ENCODE measurements at places on chromosomes 12 and 14.

- no peak for DNase-seq
Observed at GRCh38 chr14:60807247-60807646, 72.7 kb downstream of the MNAT1 start.

- DNase-seq: no peak
Observed at GRCh38 chr12:21725731-21726130, 48.8 kb downstream of the KCNJ8 start.

GRCh38 chr12:100391856-100392255, 35.0 kb downstream of the SLC17A8 start:
- no peak for DNase-seq

GRCh38 chr14:22384167-22384549, 204.9 kb downstream of the DAD1 start:
- no peak for DNase-seq

DNA sequence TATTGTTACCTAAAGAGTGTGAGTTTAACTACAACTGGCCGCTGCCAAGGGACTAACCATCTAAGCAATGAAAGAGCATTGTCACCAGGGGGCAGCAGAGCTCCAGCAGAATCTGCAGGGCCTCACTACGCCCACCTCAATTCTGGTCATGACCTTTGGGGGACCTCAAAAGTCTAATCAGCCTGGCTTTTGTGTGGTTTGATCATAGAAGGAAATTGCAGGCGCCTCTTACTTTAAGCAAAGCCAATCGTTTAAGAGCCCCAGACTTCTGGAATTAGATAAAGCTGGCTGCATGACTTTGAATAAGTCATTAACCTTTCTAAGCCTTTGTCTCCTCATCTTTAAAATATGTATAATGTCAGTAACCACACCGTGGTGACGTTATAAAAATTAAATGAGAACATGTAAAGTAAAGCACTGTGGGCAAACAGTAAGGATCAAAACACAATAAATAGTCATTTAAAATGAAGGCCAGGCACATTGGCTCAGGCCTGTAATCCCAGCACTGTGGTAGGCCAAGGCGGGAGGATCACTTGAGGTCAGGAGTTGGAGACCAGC, 58.6 kb downstream of the TBX3 start:
- DNase-seq: peak; percentile 3

DNA sequence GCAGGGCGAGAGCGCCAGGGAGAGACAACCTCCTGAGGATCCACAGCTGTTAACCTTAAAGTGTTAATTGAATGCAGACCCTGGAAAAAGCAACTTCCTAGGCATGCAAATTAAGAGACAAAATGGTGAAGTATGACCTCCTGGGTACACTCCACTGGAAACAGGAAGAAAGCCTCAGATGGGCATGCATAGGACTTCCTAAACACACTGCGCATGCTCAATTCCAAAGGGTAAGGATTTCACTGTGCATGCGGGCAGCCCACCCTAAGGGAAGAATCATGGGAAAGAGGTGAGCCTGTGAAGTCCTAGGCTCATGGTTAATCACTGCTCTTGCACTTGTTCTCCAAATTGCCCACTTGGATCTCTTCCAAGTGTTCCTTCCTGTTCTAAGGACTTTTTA, 80.5 kb upstream of the CAPRIN2 start:
- no peak for DNase-seq

DNA sequence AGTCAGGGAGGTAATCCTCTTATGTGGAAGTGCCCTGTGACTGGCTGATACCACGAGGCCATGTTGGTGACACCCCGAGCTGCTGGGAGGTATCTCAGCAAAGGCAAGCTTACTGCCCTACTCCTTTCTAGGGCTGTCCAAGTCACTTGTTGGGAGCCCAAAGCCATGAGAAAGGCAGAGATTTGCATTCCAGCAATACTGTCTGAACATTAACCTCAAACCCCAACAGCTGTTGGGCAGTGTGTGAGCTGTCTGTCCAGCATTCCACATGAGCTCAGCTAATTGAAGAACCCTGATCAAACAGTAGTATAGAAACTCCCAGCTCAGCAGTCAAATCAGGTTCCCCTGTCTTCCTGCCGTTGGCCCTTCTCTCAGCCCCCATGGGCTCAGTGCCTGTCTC, 9.2 kb downstream of the ABHD4 start:
- DNase-seq: no peak

DNA sequence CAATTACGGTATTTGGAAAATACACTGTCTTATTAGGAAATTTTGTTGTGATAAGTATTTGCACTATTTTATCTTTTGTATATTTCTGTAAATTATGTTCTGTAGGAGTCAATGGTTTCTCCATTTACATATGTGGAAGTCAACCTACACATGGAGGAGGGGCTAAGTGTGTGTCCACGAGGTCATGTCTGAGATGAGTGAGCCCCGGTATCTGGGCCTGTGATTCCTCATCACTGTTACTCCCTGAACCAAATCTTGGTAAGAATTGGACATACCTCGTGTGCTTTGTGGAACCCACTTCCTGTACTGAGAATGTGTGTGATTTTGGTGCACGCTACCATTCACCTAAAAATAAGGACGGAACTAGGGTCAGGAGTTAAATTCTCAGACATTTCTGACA, 1105.5 kb downstream of the TMEM121 start:
- DNase-seq: no peak

DNA sequence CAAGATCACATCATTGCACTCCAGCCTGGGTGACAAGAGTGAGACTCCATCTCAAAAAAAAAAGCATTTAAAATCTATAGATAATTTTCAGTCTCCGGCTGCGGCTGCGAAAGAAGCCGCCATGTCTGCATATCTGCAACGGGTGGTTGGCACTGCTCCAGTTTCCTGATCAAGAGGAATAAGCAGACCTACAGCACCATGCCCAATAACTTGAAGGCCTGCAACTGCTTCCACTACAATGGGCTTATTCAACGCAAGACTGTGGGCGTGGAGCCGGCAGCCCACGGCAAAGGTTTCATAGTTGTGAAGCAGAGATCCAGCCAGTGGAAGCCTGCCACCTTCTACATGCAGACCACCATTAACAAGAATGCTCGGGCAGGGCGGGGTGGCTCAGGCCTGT, 30.6 kb upstream of the EID3 start:
- no peak for DNase-seq

DNA sequence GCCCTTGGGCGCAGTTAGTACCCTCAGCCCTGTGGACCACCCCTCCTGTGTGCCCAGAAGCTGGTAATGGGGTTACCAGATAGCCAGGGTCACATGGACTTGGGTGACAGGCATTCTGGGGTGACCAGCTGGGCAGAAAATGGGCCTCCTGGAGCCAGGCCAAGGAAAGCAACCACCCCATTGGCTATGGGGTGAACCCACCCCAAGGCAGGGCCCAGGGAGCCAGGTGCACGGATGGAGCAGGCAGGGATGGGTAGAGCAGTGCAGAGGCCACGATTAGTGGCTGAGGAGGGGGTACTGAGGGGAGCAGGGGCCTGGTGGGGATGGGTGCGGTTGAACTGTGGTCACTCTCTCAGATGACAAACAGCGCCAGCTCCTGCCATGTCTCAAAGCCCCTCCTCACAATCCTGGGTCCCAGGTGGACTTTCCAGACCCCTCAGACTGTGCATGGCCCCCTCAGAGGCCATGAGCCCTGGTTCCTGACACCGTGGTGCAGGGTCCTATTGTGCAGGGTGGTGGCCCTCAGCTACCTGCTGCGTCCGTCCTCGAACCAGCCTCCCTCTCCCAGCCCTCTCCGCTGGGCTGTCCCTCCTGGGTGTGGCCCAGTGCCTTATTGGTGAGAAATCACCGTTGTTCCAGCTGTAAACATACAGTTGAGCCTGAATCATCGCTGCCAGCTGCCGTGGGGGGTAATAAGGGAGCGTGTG, 23.4 kb upstream of the BEGAIN start:
- DNase-seq: no peak

- DNase-seq: no peak
Observed at GRCh38 chr14:83923842-83924241, 1606.1 kb upstream of the FLRT2 start.

- no peak for DNase-seq
Observed at GRCh38 chr14:65237941-65238340, 135.6 kb upstream of the MAX start.

DNA sequence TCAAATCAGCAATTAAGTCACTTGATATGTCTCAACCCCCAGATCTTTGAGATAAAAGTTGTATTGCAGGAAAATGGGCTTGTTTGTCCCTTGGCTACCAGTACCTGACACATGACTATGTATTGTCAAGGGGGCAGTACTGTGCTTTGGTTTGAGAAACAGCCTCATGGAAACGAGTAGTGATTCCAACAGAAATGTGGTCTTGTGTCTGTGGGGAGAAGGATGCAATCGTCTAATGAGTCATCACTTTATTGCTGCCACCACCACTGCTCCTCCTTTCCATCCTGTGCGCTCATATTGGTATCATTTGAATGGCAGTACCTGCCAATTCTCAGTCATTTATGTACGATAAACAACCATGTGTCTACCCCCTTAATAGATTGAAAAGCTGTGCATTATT, 72.8 kb upstream of the ARHGAP5 start:
- DNase-seq: no peak

DNA sequence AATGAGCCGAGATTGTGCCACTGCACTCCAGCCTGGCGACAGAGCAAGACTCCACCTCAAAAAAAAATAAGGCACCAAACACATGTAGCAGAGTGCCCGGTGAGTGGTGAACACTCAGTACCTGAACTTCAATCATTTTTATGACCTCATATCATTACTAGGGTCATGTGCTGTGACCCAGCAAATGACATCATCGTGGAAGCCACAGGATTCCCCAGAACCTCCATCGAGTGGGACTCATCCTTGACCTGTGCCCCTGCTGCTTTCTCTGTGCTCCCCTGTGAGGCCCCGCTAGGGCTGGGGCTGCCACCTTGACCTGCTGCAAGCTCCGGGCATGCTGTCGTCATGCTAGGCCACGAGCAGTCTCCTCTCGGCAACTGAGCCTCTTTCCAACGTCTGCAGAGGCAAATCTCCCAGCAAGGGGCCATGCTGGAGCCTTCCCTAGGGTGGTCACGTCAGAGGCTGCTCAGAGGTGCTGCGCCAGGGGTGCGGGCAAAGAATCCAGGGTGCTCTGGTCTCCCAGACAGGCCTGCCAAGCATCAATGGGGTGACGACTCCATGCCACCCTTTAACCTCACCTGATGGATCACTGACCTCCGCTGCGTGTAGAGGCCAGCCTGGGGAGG, 18.5 kb downstream of the GLTP start:
- DNase-seq: no peak

DNA sequence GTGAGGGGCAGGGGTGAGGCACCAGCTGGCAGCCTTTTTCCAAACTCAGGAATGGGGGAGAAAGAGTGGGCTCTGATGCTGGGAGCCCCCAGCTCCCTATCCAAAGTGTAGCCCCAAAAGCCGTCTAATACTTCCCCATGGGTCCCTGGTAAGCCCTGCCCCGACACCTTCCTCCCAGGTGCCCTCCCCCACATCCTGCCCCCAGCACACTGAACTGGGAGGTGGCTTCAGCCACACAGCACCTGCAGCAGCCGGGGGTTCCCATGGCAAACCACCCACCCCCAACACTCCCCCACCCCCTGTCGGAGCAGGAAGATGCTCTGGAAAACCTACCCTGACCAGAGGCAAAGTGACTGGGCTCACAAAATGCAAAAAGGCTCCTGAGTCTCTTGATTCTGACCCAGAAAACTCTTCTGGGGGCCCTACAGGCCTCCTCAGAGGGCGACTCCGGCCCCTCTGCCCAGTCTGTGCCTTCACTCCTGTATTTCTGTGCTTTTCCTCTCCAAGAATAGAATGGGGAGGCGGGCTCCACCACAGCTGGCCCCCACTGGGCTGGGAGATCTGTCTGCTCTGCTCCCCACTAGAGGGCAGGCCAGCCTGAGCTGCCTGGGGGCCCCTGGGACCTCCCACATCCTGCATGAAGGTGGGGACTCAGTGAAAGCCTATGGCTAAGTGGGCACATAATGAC, 81.6 kb downstream of the ITPK1 start:
- DNase-seq: peak; percentile 3

GRCh38 chr14:36521598-36522345, 1.7 kb upstream of the NKX2-1 start:
- DNase-seq: no peak

DNA sequence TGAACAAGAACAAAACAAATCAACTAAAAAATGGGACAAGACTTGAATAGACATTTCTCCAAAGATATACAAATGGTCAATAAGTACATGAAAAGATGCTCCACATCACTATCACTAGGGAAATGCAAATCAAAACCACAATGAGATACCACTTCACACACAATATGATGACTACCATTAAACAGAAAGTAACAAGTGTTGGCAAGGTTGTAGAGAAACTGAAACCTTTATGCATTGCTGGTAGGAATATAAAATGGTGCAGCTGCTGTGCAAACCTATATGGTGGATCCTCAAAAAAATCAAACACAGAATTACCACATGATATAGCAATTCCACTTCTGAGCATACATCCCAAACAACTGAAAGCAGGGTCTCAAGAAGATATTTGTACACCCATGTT, 5.2 kb downstream of the SMAGP start:
- DNase-seq: no peak

DNA sequence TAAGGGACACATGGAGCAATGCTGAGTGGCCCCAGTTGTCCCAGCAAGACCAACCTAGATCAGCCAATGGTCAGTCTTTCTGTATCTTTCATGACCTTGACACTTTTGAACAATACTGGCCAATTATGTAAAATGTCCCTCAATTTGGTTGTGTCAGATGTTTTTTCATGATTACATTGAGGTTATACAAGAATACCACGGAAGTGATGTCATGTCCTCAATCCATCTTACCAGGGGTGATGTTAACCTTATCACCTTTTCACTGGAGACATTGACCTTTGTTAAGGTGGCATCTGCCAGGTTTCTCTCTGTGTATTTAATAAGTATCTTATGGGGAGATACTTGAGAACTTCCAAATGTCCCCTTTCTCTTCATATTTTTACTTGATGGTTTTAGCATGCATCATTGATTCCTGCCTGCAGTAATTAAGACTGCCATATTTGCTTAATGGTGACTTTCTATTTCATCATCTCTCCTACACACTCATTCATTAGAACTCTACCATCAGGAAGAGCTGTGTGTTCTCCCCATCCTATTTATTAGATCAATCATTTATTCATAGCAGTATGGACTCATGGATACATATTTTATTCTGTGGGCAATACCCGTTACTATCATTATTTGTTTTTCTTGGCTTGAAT, 64.7 kb upstream of the RFLNA start:
- DNase-seq: no peak

GRCh38 chr12:18158774-18159557, 69.0 kb upstream of the RERGL start:
- DNase-seq: no peak

- no peak for DNase-seq
Observed at GRCh38 chr12:47838286-47838931, 18.7 kb upstream of the HDAC7 start.

- no peak for DNase-seq
Observed at GRCh38 chr12:28645436-28645835, 455.2 kb downstream of the CCDC91 start.

DNA sequence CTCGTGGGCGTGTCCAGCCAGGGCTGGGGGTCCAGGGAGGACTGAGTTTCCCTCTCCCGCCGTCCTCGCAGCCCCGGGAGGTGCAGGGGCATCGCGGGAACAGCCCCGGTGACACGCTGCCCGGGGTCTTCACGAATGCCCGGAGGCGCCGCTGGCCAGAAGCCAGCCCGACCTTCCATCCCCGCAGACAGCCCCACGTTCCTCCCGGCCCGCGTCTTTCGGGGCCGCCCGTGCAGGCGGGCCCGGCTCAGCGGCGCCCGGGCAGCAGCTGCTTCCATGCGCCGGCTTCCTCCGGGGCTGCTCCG, 827 bp upstream of the TEDC1 start:
- no peak for DNase-seq

- no peak for DNase-seq
Observed at GRCh38 chr12:107485731-107486130, 199.9 kb upstream of the PWP1 start.

- no peak for DNase-seq
Observed at GRCh38 chr12:51953864-51954263, 2.4 kb downstream of the ACVR1B start.

- no peak for DNase-seq
Observed at GRCh38 chr12:9756170-9756569, 4.5 kb downstream of the CD69 start.
